CD4-positive, alpha-beta T cell treated with Interleukin-17A for 4 hours (primary cell): ENCODE measurements at places on chromosomes 7 and 10.

- DNase-seq, result no peak
These were observed 135.7 kb upstream of the GDF10 start for GRCh38 chr10:47164126-47164799.

DNA sequence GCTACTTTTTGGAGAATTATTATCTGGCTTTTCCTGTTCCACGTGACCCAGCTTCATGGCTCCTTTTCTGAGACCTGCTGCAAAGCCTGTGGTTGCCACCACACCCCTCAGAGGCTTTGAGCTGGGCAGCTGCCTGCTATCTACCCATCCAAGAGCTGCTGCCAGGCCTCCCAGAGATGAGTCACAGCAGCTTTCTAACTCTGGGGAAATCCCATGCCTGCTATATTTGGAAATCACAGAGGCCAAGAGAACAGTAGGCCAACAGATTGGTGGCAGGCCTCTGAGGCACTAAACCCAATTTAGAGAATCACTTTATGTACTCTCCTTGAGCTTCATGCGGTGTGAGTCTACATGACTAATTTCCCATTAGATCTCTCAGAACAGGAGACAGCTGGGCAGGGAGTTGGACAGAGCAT lies 35.2 kb downstream of the SGCE start:
- peak; percentile 6 for DNase-seq

DNA sequence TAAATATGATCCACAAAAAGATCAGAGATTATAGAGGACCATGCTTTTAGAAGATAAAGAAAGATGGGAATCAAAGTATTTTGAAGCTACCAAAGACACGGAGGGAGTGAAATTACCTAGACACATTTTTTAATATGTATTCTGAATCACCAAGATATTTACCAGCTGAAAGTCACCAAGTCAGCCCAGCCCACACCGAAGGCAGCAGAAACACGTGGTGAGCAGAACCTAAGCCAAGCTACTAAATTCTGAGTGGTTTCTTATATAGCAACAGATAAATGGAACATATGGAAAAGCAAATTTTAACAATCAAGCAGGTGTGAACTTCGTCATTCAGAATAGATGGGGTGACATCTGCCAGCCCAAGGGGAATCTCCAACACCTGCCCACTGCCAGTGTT lies 134.7 kb upstream of the AKR1E2 start:
- no peak for DNase-seq

DNA sequence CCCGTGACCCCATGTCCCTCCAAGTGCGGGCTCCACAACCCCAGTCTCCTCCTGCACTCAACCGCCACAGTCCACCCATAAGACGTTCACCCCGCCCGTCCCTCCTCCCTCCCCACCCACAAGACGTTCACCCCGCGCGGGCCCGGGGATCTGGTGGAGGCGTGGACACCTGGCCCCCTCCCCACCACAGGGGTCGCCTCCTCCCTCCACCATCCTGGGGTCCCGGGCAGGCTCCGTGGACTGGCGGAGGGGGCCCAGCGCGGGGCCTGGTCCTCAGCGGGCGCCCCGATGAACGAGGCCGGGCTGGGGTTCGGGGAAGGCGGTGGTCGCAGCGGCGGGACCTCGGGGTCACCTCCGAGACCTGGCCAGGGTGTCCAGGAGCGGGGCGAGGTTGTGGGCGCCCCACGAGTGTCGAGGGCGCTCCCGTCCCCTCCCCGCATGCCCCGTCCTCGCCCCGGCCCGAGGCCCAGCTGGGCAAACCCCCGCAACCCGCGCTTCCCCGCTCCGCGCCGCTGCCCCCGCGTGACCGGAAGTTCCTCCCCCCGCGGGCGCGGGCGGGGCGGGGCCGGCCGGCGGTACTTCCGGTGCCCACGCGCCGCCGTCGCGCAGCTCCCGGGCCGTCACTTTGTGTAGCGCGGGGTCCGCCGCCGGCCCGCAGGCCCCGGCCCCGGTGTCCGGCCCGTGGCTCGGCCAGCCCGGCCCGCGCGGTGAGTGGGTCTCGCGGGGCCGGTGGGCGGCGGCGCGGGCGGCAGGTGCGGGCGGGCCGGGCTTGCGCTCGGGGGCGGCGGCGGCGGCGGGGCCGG lies at the start of gene ZNF316:
ZNF316 (plus strand) TSS at position 578 of the 803 bp plus-strand sequence. CDS start 5,092 bp downstream, outside the sequence.
- peak; percentile 72 for DNase-seq

DNA sequence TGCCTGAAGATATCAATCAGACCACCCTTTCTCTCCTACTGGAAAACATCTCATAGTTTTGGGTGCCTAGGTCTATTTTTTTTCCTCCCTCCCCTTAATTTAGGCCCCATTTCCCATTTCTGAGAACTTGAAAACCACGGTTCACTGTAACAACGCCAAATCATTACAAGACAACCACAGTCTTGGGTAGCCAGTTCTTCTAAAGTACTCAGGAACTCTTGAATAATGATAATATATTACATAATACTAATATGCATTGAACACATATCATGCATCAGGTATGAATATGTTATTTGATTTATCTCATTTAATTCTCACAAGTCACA lies 185.1 kb upstream of the ADO start:
- DNase-seq, result no peak

GRCh38 chr7:95578299-95578855 lies 17.9 kb downstream of the PDK4 start:
- DNase-seq, result no peak

DNA sequence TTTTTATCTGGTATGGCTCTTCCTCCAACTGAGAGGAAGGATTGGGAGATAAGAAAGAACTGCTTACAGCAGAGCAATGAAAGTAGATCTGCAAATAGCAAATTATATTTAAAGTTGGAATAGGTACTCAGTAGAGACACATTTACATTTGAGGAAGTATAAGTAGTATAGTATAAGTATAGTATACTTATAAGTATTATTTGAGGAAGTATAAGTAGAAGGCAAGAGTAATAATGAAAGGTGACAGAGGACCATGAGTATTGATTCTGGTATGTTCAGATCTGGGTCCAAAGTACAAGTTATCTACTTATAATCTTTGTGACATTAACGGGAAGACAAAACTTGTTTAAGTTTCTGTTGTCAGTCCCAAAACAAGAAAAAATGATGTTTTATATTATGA lies 527.6 kb upstream of the SORCS1 start:
- no peak for DNase-seq

DNA sequence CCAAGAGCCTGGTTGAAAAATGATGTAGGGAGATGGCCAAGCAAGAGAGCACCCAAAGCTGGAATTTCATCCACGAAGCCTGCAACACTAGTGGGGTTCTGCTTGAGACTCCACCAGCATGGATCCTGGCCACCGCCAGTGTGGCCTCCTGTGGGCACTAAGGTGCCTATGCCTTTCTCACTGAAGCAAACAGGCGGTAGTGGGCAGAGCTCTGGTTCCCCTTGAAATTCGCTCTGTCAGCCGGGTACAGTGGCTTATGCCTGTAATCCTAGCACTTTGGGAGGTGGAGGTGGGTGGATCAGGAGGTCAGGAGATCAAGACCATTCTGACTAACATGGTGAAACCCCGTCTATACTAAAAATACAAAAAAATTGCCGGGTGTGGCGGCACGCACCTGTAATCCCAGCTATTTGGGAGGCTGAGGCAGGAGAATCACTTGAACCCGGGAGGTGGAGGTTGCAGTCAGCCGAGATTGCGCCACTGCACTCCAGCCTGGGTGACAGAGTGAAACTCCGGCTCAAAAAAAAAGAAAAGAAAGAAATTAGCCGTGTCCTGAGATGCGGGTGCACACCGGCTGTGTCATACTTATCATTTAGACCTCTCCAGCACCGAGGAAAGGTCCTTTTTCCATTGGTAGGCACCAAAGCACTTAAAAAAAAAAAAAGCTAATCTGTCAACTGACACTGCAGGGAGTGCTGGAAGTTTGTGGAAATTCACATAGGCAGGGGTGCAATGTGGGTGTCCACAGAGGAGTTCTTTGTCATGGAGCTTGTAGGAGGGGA lies 28.3 kb downstream of the CCM2 start:
- DNase-seq, result peak; percentile 54

DNA sequence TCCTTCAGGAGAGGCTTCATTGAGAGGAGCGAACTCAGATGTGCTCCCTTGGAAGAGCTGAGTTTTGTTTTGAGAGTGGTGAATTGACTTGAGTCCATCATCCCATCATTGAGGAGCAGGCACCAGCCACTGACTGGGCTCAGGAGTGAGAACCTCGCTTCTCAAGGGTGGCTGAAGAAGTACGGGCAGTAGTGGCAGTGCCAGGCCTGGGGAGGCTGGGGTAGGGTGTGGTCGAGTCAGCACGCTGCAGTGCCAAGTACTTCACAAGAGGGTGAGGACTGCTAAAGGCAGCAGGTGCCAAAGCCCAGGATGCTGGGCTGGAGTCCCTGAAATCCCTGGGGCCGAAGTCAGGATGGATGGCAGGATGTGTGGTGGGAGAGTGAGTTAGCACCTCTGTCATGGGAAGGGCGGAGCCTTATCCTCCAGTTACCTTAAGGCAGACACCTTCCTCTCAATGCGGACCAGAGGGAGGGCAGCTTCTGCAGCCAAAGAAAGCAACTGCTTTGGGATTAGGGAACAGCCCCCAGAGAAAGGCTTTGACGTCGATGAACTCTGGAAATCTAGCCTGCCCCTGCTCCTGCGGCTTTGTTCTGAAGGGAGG lies 210.3 kb downstream of the CAMK1D start:
- no peak for DNase-seq

DNA sequence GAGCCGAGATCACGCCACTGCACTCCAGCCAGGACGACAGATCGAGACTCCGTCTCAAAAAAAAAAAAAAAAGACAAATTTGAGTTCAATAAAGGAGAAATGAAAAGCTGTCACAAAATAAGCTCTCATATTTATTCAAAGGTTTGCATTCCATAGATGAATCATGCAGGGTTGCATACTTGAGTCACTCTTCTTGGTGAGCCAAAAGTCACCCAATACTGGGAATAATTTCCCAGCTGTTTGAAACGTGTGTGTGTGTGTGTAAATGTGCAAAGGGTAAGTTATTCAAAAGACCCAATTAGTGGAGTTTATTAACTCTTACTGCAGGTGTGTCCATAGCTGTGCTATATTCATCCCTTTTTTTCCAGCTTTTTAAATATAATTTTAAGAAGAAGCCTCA lies 297.7 kb downstream of the CCDC3 start:
- no peak for DNase-seq

GRCh38 chr7:120987280-120987679 lies 1.2 kb upstream of the CPED1 start:
- DNase-seq, result no peak
